ENCODE measurements at places on chromosomes 2 and 18.

GRCh38 chr2:219266886-219267285 is 12.3 kb upstream of the DNAJB2 start:
- DNase-seq = no peak

DNA sequence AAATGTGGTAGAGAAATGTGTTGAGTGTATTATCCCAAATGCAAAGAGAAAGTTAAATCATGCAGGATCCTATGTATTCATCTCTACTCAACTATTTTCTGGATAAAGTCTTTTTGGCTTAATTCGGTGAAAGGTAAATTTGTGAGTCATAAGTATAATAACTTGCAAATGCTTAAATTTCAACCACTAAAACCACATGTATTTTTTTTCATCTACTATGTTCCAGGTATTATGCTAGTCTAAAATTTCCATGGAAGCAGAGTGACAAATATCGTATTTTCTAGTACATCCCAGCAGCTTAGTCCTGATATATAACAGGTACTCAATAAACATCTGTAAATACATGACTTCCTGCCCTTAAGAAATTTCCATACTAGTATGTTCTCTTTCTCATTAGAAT is 6.2 kb downstream of the ALS2 start:
- no peak for DNase-seq

DNA sequence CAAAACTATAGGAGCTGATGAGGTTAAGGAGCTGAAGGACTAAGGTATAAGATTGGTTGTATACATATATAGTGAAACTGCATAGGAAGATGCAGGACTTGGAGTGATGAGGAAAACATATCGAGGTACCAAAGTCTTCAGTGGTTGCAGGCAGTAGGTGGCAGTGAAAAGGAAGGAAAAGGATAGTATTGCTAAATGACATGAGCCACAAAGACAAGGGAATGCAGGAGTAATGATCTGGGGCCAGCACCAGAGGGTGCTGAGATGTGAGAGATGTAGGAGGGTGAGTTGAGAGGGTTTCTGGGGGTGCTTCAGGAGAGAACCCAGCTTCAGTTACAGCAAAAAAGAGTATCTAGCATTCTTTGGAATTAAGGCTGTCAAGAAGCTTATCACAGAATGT is 172.2 kb upstream of the MYO3B start:
- DNase-seq = no peak

DNA sequence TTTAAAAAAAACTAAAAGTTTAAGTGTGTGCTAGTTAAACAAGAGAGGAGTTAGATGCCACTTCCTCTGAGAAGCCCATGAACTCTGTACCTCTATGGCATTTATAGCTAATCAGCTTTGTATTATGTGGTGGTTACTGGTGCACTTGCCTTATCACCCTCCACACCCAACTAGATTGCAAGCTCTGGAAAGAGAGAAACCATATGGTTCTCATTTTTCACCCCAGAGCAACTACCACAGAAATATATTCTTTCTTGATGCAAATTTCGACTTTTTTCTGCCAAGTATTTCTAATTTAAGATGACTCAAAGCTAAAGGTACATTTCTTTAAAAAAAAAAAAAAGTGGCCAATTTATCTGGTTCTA is 24.2 kb downstream of the RAPH1 start:
- DNase-seq = no peak

- no peak for DNase-seq
These were observed 41.4 kb downstream of the BMP10 start for GRCh38 chr2:68829749-68830148.

DNA sequence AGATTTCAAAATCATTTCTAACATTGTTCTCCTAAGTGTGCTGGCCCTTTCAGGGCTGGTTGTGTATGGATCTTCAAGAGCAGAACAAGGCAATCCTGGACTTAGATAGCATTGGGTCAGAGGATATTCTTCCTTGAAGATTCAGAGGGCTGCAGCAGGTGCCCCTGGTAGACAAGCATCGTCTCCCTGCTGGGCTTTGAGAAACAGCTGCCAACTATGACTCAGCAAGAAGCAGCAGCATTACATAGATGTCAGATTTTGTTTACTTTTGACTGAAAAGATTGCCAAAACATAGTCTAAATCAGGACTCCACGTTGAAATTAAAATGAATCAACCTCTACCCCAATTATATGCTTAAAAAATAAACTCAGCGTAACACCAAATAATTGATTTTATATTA is 618.8 kb downstream of the SOCS6 start:
- DNase-seq = no peak

- DNase-seq = no peak
These were observed 10.2 kb downstream of the TMEM247 start for GRCh38 chr2:46489423-46490174.

GRCh38 chr18:66344227-66344626 is 259.7 kb downstream of the CDH19 start:
- DNase-seq = no peak

GRCh38 chr2:108909275-108909823 is 79.7 kb downstream of the EDAR start:
- DNase-seq = no peak

DNA sequence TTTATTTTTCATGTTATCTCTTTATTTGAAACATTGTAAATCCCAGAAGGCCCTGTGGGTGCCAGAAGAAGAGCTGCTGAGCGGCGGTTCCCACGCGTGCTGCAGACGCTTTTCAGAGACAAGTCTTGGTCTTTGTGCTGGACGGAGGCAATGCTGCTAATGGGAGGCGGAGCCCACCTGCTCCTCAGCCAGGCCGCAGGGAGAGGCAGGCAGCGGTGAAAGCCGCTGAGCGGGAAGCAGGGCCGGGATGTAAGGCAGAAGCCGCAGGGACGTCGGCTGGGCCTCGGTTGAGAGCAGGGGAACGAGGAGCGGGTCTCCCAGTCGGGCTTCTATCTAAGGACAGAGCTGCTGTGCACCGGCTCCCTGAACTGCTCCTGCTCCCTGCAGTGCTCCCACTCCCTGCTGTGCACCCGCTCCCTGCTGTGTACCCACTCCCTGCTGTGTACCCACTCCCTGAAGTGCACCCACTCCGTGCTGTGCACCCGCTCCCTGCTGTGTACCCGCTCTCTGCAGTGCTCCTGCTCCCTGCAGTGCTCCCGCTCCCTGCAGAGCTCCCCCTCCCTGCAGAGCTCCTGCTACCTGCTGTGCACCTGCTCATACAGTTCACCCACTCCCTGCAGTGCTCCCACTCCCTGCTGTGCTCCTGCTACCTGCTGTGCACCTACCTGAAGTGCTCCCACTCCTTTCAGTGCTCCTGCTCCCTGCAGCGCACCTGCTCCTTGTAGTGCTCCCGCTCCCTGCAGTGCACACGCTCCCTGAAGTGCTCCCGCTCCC is 16.4 kb downstream of the TMEM18 start:
- no peak for DNase-seq

DNA sequence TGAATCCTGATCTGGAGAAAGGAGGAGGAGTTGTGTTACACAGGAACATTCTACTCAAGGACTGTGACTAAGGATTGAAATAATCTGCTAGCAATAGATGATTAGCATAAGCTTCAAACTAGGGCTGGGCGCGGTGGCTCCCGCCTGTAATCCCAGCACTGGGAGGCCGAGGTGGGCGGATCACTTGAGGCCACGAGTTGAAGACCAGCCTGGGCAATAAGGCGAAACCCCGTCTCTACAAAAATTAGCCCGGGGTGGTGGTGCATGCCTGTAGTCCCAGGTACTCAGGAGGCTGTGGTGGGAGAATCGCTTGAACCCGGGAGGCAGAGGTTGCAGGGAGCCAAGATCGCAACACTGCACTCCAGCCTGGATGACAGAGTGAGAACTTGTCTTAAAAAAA is 1.5 kb downstream of the TRMT61B start:
- no peak for DNase-seq

DNA sequence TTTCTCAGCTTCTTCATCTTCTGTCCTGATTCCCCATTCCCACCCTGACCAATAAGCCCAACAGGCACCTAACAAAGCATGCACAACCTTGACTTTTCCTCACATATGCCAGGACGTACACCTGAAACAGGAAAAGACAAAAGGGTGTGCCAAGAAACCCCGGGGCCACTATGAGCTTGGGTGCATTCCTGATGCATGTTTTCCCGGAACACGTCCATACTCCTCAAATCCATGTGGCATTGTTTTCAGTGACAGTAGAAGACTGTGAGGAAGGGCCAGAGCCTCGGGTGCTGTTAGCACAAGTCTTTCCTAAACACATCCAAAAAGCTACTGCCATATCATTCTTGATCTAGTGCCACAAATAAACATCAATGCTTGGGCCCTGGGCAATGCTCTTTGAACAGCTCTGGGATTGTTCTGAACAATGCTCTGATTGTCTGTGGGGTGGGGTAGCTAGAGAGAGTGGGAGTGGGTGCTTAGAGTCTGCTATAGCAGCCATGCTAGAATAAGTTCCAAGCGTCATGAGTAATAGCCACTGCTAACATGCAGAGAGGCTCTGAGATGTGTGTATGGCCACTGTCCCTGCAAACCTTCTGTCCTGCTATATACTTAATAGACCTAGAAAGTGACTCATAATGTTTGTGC is 181.7 kb upstream of the CRIM1 start:
- no peak for DNase-seq

Measured in AG09309 (cell line).